ENCODE measurements at places on chromosomes 13 and 19. TPM values are rescaled to one million over a fixed set of nuclear protein-coding genes. Genes with fewer than 3 reads are reported as not detected.

- H3K27ac ChIP-seq, result no peak overlapping the region
- DNase-seq, result no peak
- H3K36me3 ChIP-seq, result no peaks in the 10 kb centered on the region
Observed at GRCh38 chr19:22519152-22519551, 97.0 kb upstream of the ZNF98 start.

- H3K4me3 ChIP-seq, result no peak overlapping the region
- H3K27me3 ChIP-seq, result no peaks in the 10 kb centered on the region
- H3K36me3 ChIP-seq, result peaks cover 37% of the 10 kb centered on the region
- no peak overlapping the region for H3K27ac ChIP-seq
- DNase-seq, result no peak
Observed at GRCh38 chr13:113968463-113969310, 5.2 kb downstream of the C13orf46 start.

DNA sequence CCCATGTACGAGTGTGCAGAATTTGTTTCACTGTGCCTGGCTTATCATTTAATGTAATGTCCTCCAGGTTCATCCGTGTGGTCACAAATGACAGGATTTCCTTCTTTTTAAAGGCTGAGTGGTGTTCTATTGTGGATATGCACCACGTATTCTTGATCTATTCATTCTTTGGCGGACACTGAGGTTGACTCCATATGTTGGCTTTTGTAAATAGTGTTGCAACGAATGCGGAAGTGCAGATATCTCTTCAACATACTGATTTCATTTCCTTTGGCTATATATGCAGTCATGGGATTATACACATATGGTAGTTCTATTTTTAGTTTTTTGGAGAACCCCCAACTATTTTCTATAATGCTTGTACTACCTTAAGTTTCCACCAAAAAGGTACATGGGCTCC is 13.0 kb downstream of the OR7A5 start:
- DNase-seq, result no peak
- no peak overlapping the region for H3K27ac ChIP-seq
- H3K4me3 ChIP-seq, result no peak overlapping the region
- no peaks in the 10 kb centered on the region for H3K4me1 ChIP-seq
- H3K36me3 ChIP-seq, result no peaks in the 10 kb centered on the region

DNA sequence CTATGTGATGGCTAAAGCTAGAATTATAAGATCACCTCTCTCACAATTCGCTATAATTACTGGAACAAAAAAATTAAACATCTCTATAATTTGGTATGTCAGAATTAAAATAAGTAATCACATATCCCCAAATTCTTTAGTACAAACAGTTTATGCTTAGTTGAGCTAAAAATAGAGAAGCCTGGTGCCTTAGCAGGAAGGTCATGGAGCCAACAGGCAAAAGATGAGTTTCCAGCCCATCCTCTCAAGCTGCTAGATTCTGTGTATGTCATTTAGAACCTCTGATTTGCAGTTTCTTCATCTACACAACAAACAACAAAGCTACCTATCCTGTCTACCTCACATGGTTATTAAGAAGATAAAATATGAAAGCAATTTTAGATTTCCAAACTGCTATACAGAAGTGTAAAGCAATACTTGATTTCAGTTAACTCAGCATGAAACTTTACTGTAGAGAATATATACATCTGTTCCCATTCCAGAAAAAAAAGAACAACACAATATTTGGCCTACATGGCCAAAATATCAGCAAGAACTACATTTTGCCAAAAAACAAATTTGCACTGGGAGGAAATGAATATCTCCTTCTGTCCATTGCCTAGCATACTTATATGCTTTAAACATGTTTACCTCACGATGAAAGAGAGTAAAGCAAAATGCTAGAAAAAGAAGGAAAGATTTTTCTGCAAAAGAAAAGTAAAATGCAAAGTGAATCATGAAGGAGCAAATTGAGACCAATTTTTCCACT is 294.0 kb upstream of the MIR17HG start:
- H3K27me3 ChIP-seq, result no peaks in the 10 kb centered on the region
- H3K4me3 ChIP-seq, result no peak overlapping the region
- H3K36me3 ChIP-seq, result no peaks in the 10 kb centered on the region
- no peak overlapping the region for H3K27ac ChIP-seq
- DNase-seq, result no peak

DNA sequence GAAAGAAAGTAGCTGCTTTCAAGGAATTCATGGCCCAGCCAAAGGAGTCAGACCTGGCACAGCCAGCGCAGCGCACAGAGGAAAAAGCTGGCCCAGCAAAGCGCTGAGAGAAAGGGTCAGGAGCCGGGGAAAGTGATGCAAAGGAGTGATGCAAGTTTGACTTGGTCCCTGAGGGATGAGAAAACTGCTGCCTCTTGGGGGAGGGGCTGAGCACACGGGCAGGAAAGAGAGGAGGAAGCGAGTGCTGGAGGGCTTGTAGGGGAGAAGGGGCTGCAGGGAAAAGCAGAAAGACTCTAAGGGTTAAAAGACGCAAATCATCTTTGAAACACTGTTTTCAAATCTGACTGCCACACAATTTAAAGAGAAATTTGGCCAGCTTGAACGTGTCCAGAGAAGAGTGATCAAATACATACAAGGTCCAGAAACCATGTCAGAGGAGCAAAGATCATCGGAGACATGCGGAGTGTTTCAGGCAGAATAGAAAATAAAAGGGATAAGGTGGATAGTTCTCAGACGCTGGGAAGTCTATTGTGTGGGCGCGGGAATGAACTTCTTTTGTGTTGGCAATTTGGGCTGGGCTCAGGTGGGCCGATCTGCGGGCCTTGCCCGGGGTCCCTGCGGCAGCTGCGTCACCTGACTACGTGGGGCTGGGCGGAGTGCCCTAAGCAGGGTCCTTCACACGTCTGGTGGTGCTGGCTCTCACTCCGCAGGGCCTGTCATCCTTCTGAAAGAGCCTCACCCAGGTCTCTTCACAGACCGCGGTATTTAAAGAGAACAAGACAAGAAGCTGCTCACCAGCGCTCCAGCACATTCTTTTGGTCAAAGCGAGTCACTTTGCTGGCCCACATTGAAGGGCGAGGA is 18.1 kb downstream of the N4BP2L1 start:
- no peaks in the 10 kb centered on the region for H3K36me3 ChIP-seq
- H3K27ac ChIP-seq, result no peak overlapping the region
- peak overlapping the region; percentile 53 for H3K4me3 ChIP-seq
- peaks cover 7% of the 10 kb centered on the region for H3K4me1 ChIP-seq

- H3K4me3 ChIP-seq, result peak overlapping the region; percentile 51
- peak; percentile 100 for DNase-seq
- H3K36me3 ChIP-seq, result peaks cover 43% of the 10 kb centered on the region
- H3K27me3 ChIP-seq, result no peaks in the 10 kb centered on the region
- H3K27ac ChIP-seq, result peak overlapping the region; percentile 70
Observed at GRCh38 chr19:4051175-4052101, 15.3 kb downstream of the ZBTB7A start.

- no peak for DNase-seq
- no peak overlapping the region for H3K27ac ChIP-seq
- H3K27me3 ChIP-seq, result no peaks in the 10 kb centered on the region
- H3K4me1 ChIP-seq, result no peaks in the 10 kb centered on the region
Observed at GRCh38 chr13:73891805-73892204, 242.4 kb downstream of the KLF12 start.

GRCh38 chr19:35223862-35224505 is 4.6 kb downstream of the FAM187B start:
- H3K27me3 ChIP-seq, result peaks cover 3% of the 10 kb centered on the region
- DNase-seq, result no peak
- no peak overlapping the region for H3K4me3 ChIP-seq

DNA sequence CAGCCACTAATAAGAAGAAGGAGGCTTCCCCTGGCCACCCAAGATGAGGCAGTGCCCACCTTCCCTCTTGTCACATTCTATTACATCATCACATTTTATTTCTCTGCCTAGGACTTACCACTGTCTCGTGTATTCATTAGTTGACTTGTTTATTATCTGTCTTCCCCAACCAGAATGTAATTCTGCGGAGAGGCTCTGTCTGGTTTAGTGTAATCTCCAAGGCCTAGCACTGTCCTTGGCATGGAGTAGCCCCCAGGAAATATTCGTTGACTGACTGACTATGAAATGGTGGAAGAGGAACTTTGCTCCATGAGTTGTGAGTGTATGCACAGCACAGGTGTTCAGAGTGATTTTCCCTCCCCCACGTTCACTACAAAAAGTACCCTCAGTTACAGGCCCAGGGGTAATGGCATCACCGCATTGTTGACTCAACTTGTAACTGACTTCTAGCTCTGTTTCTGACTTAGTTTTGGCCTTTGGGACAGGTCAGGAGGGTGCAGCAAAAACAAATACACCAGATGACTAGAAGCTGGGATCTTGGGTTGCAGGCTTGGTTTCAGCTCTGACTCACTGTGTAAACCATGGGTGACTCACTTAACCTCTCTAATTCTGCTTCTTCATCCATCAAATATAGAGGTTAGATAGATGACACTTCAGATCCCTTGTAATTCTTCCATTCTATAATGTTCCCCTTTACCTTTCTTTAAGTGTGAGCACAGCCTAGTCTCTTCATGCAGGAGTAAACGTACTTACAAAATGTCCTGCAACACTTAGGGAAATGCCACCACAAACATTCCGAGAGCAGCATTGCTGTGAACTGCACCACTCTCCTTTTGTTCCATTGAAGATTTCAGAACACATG is 229.7 kb downstream of the KCNRG start:
- H3K27ac ChIP-seq, result peak overlapping the region; percentile 49
- H3K27me3 ChIP-seq, result no peaks in the 10 kb centered on the region
- H3K36me3 ChIP-seq, result no peaks in the 10 kb centered on the region
- H3K4me1 ChIP-seq, result peaks cover 15% of the 10 kb centered on the region
- DNase-seq, result peak; percentile 87

- H3K27ac ChIP-seq, result no peak overlapping the region
- no peaks in the 10 kb centered on the region for H3K36me3 ChIP-seq
- no peak for DNase-seq
- no peak overlapping the region for H3K4me3 ChIP-seq
- no peaks in the 10 kb centered on the region for H3K27me3 ChIP-seq
- no peaks in the 10 kb centered on the region for H3K4me1 ChIP-seq
Observed at GRCh38 chr13:103039183-103039582, 27.0 kb downstream of the SLC10A2 start.

GRCh38 chr19:13619203-13619632 is 112.9 kb upstream of the CACNA1A start:
- H3K4me3 ChIP-seq, result no peak overlapping the region
- no peak overlapping the region for H3K27ac ChIP-seq
- H3K36me3 ChIP-seq, result no peaks in the 10 kb centered on the region
- H3K27me3 ChIP-seq, result peaks cover 21% of the 10 kb centered on the region

DNA sequence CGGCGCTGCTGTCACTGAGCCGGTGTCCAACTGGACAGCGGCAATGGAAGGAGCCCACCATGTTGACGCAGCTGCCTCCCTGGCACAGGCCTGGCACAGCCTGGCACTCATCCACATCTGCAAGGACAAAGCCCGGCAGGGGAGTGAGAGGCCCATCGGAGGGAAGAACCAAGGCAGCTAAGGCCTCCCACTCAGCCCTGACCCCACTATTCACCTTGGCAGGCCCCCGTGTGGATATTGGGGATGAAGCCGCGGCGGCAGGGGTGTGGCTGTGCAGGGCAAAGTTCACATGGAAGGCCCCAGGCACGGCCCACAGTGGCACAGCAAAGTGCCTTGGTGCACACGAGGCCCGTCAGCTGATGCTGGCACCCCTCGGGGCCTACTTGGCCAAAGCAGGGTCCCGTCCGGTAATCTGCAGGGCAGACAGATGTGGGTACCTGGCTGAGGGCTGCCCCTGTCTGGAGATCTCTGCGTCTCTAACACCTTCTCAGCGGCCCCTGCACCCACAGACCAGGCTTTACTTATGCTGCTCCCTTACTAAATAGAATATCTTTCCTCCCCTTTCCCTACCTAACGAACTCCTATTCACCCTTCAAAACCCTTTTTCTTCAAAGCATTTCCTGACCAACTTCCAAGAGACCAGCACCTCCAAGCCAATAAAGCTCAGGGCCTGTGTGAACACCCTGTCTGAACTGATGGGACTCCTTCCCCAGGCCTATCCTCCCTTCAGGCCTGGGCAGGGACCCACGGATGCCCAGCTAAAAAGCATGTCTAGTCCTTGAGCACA is 7.5 kb downstream of the FBN3 start:
- no peaks in the 10 kb centered on the region for H3K36me3 ChIP-seq
- peak; percentile 69 for DNase-seq
- H3K4me3 ChIP-seq, result no peak overlapping the region
- no peak overlapping the region for H3K27ac ChIP-seq
- H3K4me1 ChIP-seq, result peaks cover 3% of the 10 kb centered on the region

GRCh38 chr13:106570299-106570852 is 2.4 kb upstream of the ARGLU1 start:
- no peak overlapping the region for H3K27ac ChIP-seq
- H3K36me3 ChIP-seq, result no peaks in the 10 kb centered on the region
- H3K4me1 ChIP-seq, result peaks cover 35% of the 10 kb centered on the region
- peak overlapping the region; percentile 43 for H3K4me3 ChIP-seq
- peak; percentile 91 for DNase-seq
- no peaks in the 10 kb centered on the region for H3K27me3 ChIP-seq

- H3K27ac ChIP-seq, result peak overlapping the region; percentile 73
- no peaks in the 10 kb centered on the region for H3K27me3 ChIP-seq
- peaks cover 29% of the 10 kb centered on the region for H3K36me3 ChIP-seq
- peak; percentile 88 for DNase-seq
Observed at GRCh38 chr19:18541992-18542940, 1.1 kb downstream of the FKBP8 start.

DNA sequence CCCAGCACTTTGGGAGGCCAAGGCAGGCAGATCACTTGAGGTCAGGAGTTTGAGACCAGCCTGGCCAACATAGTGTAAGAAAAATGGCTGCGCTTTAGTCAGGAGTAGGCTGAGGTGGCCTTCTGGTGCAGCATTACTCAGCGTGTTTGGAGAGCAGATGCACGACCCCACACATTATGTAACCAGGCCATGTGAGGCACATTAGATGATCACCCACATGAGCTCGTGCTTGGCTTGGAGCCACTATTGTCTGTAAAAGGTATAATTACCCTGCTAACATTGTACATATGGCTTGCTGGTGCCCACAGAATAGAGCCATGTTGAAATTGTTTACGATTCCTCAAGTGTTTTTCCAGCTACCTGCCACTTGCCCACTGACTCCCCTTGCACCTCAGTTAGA is 24.0 kb upstream of the SCEL start:
- no peak overlapping the region for H3K27ac ChIP-seq
- DNase-seq, result no peak
- H3K27me3 ChIP-seq, result no peaks in the 10 kb centered on the region

- H3K36me3 ChIP-seq, result no peaks in the 10 kb centered on the region
- no peak overlapping the region for H3K4me3 ChIP-seq
- peaks cover 58% of the 10 kb centered on the region for H3K4me1 ChIP-seq
- DNase-seq, result no peak
- no peaks in the 10 kb centered on the region for H3K27me3 ChIP-seq
- H3K27ac ChIP-seq, result no peak overlapping the region
Observed at GRCh38 chr13:98506322-98506721, 70.6 kb downstream of the STK24 start.

GRCh38 chr13:97249796-97250495 is 27.8 kb downstream of the MBNL2 start:
- H3K4me3 ChIP-seq, result no peak overlapping the region
- peak; percentile 62 for DNase-seq
- no peaks in the 10 kb centered on the region for H3K27me3 ChIP-seq
- no peak overlapping the region for H3K27ac ChIP-seq

The KCNRG gene
- 4.0 TPM for total RNA-seq

The PTPRH gene
- 1.1 TPM for total RNA-seq

The PTPRS gene
- 227 TPM for total RNA-seq

The GFY gene
- not detected for total RNA-seq
